Fibroblast of skin of left quadriceps (primary cell): ENCODE measurements at places on chromosomes 7 and 10.

DNA sequence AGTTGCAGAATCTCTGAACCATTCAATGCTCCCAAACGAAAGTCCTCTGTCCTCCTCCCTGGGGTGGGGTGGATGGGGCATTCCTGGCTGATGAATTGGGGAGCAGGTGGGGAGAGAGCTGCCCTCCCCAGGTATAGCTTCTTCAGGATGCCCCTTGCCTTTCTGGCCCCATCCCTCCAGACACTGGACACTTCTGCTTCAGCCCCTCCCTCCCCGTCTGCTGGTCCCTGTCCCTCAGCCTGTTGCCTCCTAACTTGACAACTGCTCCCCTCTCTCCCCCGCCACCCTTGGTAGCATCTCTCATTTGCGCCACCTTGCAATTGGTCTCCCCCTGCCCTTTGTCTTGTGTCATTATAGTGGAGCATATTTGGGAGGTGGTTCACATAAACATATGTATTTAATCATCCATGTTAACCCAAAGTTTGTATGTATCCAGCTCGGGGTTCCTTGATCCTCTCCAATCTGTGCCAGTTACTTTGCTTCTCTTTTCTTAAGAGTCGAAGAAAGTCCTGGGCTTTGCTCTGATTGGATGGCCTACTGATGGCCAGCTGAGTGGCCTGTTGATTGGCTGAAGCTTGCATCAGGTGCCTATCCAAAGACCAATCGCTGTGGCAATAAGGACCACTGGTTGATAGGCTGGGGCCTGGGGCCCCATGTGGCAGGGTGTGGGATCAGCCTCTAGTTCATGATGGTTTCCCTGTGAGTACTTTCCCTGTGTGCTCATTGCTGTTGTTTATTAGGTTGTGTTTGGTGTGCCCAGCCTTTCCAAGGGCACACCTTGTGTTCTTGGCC, 4.0 kb upstream of the GCK start:
- DNase-seq, result no peak

DNA sequence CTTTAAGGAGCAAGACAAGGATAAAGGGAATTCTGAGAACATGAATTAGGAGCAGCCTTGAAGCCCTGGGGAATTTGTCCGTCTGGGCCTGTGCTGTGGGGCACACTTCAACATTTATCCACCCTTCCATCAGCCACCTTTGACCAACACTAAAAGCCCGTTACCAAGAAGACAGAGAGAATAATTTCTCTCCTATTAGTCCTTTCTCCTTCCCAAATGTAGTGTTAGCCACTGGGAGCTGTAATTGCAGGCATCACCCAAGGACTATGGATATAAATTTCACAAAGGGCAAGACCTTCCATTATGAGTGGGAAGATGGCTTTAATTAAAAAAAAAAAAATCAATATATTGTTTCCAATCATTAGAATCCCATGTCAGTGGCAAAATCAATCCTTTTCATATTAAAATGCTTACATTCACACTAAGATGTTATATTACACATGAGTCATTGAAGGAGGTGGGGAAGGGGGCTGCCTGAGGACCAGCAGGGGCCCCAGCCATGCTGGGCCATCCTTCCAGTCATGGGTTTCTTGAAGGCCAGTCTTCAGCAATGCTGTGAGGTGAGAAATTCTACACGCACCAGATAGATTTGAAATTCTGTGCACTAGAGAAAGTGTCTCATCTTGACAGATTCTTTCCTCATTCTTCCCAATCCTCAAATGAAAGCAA, 292.5 kb upstream of the NRP1 start:
- no peak for DNase-seq

GRCh38 chr7:139132887-139133286, 23.4 kb upstream of the ZC3HAV1 start:
- DNase-seq, result no peak

DNA sequence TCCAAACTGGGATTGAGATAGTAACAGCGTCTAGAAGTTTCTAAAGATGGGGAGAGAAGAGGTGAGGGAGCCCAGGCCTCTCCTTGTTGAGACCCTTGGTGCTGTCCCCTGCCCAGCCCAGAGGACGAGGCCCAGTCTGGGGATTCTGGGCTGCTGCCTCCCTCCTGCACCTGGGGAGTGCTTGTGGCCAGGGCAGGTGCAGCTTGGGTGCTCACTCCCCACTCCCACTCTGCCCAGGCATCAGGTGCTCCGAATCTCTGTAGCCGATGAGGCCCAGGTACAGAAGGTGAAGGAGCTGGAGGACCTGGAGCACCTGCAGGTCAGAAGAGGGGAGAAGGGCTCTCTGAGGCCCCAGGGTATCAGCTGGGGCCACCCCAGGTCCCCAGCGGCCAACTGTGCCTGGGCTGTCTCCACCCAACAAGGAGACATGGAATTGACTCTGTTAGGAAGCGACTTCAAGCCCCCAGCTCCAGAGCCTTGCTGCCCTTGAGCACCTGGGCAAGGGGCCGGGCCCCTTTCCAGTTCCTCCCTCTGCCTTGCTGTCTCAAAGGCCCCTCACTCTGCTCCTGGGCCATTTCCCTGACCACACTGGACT, 664 bp downstream of the CPA1 start:
- no peak for DNase-seq

GRCh38 chr10:115572740-115573455, 479.7 kb downstream of the ATRNL1 start:
- DNase-seq, result no peak
